ENCODE measurements at places on chromosomes 5 and 9. TPM values are rescaled to one million over a fixed set of nuclear protein-coding genes. Genes with fewer than 3 reads are reported as not detected.

GABRA6 gene
- total RNA-seq = not detected

FBP2 gene
- total RNA-seq = not detected

- no peaks in the 10 kb centered on the region for H3K4me1 ChIP-seq
- H3K27ac ChIP-seq = no peak overlapping the region
- no peaks in the 10 kb centered on the region for H3K27me3 ChIP-seq
Observed at GRCh38 chr9:18979367-18979766, 53.6 kb downstream of the SAXO1 start.

GRCh38 chr5:163727028-163727427 is 221.6 kb downstream of the MAT2B start:
- DNase-seq = no peak
- no peak overlapping the region for H3K27ac ChIP-seq
- H3K36me3 ChIP-seq = no peaks in the 10 kb centered on the region
- H3K4me3 ChIP-seq = no peak overlapping the region

GRCh38 chr9:112142420-112142819 is 32.7 kb downstream of the SUSD1 start:
- H3K4me1 ChIP-seq = no peaks in the 10 kb centered on the region
- H3K27me3 ChIP-seq = no peaks in the 10 kb centered on the region
- no peak overlapping the region for H3K27ac ChIP-seq
- H3K36me3 ChIP-seq = no peaks in the 10 kb centered on the region
- no peak for DNase-seq

GRCh38 chr9:71895117-71895516 is 15.9 kb downstream of the ABHD17B start:
- H3K27me3 ChIP-seq = no peaks in the 10 kb centered on the region
- no peak overlapping the region for H3K4me3 ChIP-seq
- DNase-seq = no peak
- H3K36me3 ChIP-seq = no peaks in the 10 kb centered on the region
- no peak overlapping the region for H3K27ac ChIP-seq

Data from liver (tissue), 10 donors.